ENCODE measurements at places on chromosomes 13 and 19. TPM values are rescaled to one million over a fixed set of nuclear protein-coding genes. Genes with fewer than 3 reads are reported as not detected.

The PSG3 gene
- not detected for polyA plus RNA-seq

The TRPC4 gene
- 0.80 TPM for polyA plus RNA-seq

GRCh38 chr13:27792393-27793218, at the start of gene GSX1:
GSX1 (plus strand) TSS chr13:27792483; CDS start chr13:27792691, 208 bp downstream.
- H3K4me1 ChIP-seq: peaks cover 33% of the 10 kb centered on the region
- no peak within 1 kb of the TSS for H3K27ac ChIP-seq
- no peaks in the 10 kb centered on the region for H3K36me3 ChIP-seq

- no peaks in the 10 kb centered on the region for H3K36me3 ChIP-seq
- no peak for DNase-seq
- H3K27ac ChIP-seq: no peak overlapping the region
These were observed 130.2 kb downstream of the FGF9 start for GRCh38 chr13:21800837-21801616.

GRCh38 chr19:19410553-19411550, 5.4 kb downstream of the GATAD2A start:
- no peak for DNase-seq
- peaks cover 19% of the 10 kb centered on the region for H3K4me1 ChIP-seq
- no peak overlapping the region for H3K27ac ChIP-seq
- H3K4me3 ChIP-seq: no peak overlapping the region
- H3K36me3 ChIP-seq: no peaks in the 10 kb centered on the region

DNA sequence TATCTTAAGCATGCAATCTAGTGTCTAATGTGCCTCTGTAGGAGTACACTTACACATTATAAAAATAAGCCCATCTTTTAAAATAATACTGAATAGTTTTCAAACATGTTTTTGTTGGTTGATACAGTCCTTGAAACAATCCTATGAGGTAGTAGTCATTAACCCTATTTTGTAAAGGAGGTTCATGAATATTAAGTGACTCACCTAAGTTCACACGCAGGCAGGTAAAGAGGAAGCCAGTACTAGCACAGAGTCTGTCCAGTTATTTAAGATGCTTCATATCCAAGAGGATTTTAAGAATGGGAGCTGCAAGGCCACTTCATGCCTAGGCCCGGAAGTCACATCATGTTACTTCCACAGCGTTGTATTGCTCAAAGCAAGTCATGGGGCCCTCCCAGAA, 121.0 kb upstream of the MAB21L1 start:
- H3K27ac ChIP-seq: no peak overlapping the region
- no peak for DNase-seq
- H3K36me3 ChIP-seq: peaks cover 11% of the 10 kb centered on the region
- no peak overlapping the region for H3K4me3 ChIP-seq
- H3K4me1 ChIP-seq: no peaks in the 10 kb centered on the region

- H3K4me1 ChIP-seq: peaks cover 31% of the 10 kb centered on the region
- no peaks in the 10 kb centered on the region for H3K27me3 ChIP-seq
- DNase-seq: no peak
- no peak overlapping the region for H3K27ac ChIP-seq
These were observed 139.4 kb upstream of the TSC22D1 start for GRCh38 chr13:44715287-44716230.
